ENCODE measurements at places on chromosomes 2 and 18.
A peak's percentile ranks its signal among the peaks of the same experiment; 100 is the strongest.

DNA sequence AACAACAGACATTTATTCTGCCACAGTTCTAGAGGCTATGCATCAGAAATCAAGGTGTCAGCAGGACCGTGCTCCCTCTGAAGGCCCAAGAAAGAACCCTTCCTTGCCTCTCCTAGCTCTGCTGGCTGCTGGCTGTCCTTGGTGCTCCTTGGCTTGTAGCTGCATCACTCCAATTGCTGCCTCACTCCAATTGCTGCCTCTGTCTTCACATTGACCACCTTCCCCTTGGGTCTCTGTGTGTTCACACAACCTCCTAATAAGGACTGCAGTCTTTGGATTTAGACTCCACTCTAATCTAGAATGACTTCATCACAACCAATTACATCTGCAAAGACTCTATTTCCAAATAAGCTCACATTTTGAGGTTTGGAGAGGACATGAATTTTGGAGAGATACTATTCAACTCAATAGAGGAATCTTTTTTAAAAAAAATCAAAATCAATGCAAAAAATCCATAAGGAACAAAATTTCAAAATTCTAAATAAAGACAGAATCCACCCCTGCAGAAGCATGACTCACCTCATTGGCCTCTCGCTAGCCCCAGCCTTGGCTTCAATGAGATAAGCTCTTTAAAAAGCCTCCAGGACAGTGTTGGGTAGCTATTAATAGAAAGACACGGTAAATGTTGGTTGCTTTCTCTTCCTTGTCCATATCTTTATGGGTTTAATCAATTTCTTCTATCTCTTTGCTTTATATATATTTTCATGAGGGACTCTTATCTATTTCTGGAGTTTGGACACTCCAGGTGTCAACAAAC, 267.6 kb upstream of the MGAT5 start:
- peak; percentile 81 for DNase-seq

- DNase-seq, result no peak
Measured at GRCh38 chr2:112181571-112182290, 43.5 kb downstream of the FBLN7 start.

GRCh38 chr2:20438334-20439192, 8.3 kb upstream of the RHOB start:
- peak; percentile 70 for DNase-seq

GRCh38 chr2:142973822-142974207, 96.4 kb downstream of the KYNU start:
- no peak for DNase-seq

DNA sequence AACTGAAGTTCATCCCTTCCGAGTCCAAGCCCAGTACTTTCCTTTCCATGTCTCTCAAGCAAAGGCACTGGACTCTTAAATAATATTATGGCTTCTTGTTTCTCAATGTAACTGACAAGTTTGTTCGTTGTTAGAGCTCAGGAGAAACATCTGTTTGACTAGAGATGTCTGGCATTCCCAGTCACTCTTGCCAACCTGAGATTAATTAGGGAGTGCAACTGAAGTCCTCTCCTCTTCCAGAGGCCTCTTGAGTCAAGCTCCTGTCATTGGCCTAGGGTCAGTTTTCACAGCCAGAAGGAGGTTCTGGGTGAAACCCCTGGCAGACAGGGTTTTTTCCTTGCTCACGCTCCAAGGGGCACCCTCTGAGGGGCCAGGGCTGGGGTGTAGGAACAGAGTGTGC, 196.1 kb downstream of the AGPS start:
- no peak for DNase-seq

GRCh38 chr2:217071416-217071815, 211.6 kb upstream of the TNP1 start:
- no peak for DNase-seq

DNA sequence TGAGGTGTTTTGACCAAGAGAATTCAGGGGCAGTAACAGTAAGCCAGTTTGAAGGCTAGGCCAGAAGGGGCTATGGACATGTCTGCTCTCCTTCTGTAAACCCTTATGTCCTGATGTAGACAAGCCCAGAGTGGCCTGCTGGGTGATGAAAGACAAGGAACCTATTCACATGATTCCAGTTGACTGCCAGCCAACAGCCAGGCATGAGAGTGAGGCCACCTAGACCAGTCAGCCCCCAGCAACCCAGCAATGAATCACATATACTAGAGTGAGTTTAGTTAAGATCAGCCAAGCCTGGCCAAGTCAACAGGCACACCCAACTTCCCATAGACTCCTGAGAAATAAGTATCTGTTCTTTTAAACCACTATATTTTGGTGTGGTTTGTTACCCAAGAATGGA, 1889.7 kb upstream of the CELF4 start:
- DNase-seq, result peak; percentile 26

DNA sequence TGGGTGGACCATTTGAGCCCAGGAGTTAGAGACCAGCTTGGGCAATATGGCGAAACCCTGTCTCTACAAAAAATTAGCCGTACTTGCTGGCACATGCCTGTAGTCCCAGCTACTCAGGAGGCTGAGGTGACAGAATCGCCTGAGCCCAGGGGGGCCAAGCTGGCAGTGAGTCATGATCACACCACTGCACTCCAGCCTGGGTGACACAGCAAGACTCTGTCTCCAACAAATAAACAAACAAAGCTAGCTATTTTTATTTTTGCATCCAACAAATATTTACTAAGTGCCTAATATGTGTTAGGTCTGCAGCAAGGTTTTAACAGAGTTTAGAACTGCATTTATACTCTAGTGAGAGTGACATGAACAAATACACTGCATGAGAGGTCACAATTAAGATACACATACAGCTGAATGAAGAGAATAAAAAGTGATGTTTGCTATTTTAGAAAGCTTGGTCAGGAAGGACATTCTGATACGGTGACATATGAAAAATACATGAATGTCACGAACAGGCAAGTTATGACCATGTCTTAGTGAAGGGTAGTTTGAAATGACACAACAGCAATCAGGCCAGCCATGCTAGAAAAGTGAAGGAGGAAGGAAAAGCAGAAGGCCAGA, 83.2 kb upstream of the FRZB start:
- DNase-seq, result peak; percentile 48

Data from EH (cell line).